NCI-H82 (cell line): ENCODE measurements at places on chromosomes 12 and 14.

DNA sequence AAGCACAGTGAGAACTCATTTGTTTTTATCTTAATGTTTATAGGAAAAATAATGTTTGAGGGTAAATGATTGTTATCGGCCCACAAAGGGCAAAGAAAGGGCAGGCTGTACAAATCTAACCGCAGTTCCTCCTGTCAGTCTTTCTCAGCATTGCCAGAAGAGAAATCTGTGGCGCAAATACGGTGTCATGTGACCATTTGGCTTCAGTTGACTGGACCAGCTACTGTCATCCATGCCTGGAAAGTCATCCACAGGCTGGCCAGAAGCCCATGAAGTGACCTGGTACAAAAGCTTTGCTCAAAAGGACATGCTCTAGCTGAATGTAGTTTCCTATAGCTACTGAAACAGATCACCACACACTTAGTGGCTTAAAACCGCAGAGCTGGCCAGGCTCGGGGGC lies 43.6 kb downstream of the HCAR2 start:
- DNase-seq: no peak

GRCh38 chr14:49194067-49194466 lies 392.1 kb downstream of the RPS29 start:
- peak; percentile 24 for DNase-seq

GRCh38 chr12:25401547-25402345 lies 151.0 kb upstream of the KRAS start:
- DNase-seq: no peak

DNA sequence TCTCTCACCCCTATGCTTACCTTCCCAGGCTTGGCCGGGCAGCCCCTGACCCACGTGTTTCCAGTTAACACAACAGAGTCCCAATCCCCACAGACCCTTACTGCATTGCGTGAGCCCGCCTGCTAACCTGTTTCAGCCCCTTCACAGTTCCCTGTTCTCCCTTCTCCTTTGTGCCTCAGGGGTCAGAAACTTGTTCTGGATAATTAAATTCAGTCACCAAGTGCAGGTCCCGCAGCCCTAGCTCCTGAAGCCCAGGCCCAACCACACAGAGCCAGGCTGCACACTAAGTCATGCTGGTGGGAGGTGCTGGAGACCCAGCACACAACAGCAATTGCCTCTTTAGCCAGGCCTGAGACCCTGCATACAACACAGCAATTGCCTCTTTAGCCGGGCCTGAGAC lies 9.6 kb downstream of the ISM2 start:
- DNase-seq: no peak

DNA sequence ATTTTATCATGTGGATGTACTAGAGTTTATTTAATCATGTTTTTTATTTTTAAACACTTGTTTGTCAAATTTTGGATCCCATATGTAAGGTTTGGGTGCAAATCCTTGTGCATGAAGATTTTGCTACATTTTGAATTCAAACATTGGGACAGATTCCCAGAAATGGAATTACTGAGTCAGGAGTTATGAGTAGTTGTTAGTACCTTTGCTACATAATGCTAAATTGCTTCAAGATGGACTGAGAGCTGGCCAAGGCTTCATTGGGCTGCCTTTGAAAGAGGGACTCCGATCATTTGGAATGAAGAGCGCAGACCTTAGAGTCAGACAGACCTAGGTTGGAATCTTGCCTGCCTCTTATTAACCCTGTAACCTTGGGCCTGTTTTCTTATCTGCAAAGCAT lies 154.9 kb upstream of the PWP1 start:
- DNase-seq: no peak

- DNase-seq: no peak
Measured at GRCh38 chr12:7731486-7731885, 15.7 kb downstream of the CLEC4C start.

- no peak for DNase-seq
Measured at GRCh38 chr14:28629328-28630004, 137.1 kb upstream of the FOXG1 start.

DNA sequence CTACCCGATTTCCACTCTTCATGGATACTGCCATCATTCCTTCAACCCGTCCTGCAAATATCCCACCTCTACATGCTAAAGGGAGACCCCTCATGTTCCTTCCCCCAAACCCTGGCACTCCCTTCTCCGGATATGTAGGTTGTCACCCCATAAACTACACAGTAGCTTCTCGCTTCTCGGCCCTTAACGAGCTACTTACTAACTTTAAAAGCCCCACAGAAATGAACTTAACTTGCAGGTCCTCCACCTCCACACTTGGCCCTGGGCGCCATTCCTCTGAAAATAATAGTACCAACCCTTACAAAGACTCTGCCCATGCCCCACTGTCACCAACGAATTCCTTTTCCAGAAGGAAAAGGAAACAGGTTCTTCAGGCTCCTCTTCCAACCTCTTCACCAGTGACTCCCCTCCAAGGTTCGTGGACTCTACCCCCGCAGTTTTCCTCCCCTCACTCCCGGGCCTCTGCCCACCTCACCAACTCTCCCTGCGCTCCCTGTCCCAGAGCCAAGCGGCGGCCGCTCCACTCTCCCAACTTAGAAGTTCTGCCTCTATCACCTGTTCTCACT lies 1.2 kb downstream of the SPPL3 start:
- no peak for DNase-seq

- DNase-seq: no peak
Measured at GRCh38 chr14:43901911-43902673, 605.0 kb downstream of the FSCB start.

GRCh38 chr14:66225337-66225736 lies 260.8 kb upstream of the CCDC196 start:
- no peak for DNase-seq

- peak; percentile 93 for DNase-seq
Measured at GRCh38 chr12:4271717-4272423, 1.7 kb upstream of the CCND2 start.

GRCh38 chr12:124053851-124054250 lies 80.8 kb downstream of the ZNF664 start:
- DNase-seq: peak; percentile 84

DNA sequence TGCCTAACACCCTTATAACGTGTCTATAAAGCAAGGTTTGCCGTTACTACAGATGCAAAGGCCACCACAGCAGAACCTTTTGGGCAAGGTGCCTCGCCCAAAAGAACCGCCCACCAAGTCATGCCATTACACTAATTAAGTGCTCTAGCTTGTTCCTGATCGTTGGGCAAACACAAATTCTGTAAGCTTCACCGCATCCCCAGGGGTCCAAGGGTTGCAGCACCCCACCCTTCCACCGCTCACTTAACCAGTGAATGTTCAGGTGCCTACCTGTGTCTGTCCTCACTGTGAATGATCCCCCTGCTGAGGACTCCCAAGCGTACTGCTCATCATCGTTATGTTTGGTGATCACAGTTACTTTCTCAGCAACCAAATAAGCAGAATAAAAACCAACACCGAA lies 1.4 kb downstream of the HSP90AA1 start:
- DNase-seq: no peak

- no peak for DNase-seq
Measured at GRCh38 chr12:3130057-3130830, 53.1 kb downstream of the TSPAN9 start.

GRCh38 chr14:78725086-78725485 lies 554.9 kb downstream of the NRXN3 start:
- DNase-seq: no peak

DNA sequence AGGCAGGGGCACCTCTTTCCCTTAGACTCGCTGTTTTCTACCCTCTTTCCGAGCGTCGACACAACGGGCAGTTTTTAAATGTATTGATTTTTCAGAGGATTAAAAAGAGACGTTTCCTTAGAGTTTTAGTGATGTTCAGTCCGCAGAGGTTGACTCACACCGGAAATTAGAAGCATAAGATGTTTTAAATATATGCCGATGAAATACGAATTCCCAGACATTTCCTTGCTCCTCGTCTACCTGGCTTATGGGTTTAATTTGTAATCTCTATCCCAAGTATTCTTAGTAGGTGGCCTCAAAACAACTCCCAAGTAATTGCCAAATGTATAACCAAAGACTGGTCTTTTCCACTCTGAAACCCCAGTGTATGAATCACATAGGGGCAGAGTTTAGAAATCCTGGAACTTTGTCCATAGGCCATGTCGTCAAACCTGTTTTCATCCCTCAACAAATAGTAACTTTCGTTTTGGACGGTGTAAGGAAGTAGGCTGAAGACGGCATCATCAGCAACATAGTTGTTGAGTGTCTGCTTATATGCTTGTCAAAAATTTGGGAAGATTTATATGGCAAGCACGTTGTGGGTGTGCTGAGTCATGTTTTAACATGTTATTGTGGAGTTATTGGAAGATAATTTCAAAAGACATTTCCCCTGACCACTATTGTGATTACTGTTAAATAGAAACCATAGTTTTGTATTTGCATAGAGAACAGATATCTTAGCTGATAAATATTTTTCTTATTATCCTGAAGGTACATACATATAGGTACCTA lies 824 bp downstream of the TBK1 start:
- DNase-seq: peak; percentile 21

- peak; percentile 39 for DNase-seq
Measured at GRCh38 chr12:53706080-53706479, 21.2 kb downstream of the CALCOCO1 start.

- no peak for DNase-seq
Measured at GRCh38 chr14:51862860-51863259, 2.4 kb downstream of the GNG2 start.

DNA sequence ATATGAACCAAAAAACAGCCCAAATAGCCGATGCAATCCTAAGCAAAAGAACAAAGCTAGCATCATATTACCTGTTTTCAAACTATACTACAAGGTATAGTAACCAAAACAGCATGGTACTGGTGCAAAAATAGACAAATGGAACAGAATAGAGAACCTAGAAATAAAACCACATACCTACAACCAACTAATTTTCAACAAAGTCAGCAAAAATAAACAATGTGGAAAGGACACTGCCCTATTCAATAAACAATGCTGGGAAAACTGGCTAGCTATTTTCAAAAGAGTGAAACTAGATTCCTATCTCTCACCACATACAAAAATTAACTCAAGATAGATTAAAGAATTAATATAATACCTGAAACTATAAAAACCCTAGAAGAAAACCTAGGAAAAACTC lies 17.8 kb upstream of the STAB2 start:
- no peak for DNase-seq

DNA sequence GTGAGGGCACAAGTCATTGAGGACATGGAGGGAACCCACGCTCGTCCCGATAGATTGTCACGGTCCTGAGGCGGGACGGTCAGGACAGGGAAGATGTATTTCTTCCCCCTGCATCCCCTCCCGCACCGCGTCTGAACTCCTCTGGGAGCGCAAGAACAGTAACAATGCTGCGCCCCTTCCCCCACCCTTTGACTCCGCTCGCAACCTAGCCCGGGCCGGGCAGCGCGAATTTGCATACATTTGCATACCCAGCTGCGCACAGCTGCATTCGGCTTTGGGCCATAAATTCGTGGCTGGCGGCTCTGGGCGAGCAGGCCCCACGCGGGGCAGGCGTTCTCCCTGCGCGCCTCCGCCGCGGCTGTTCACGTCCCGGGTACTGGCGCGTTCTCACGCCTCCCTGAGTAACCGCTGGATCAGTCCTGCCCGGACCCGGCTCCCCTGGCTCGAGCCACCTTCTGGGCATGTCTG lies 29.0 kb upstream of the SMUG1 start:
- no peak for DNase-seq

DNA sequence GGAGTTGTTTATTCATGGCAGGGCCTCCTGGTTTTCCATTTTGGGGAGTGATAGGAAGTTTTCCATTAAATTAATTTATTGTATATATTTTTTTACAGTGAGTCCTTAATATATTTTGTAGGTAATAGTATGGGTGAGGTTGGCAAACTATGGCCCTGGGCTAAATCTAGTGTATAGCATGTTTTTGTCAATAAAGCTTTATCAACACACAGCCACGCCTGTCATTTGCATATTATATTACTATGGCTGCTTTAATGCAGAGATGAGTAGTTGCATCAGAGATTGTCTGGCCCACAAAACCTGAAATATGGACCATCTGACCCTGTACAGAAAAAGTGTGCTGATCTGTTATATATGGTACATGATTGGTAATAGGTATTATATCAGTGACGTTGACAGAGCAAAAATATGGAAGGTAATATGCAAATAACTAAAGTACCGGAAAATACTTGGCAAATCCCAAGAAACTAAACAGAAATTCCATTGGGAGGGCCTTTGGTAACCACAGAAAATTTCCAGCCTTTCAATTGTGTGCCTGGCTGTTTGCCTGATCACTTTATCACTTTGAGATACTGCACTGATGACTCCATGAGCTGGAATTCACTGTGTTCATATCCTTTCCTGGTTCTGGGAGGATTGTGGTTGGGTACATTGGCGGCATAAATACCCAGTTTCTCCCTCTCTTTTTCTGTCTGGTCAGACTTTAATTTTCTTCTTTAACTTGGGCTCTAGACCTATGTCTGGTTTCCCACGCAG lies 61.7 kb upstream of the RFLNA start:
- no peak for DNase-seq

- no peak for DNase-seq
Measured at GRCh38 chr12:18151036-18151435, 61.0 kb upstream of the RERGL start.

- no peak for DNase-seq
Measured at GRCh38 chr12:96474206-96474605, 15.2 kb upstream of the CFAP54 start.

DNA sequence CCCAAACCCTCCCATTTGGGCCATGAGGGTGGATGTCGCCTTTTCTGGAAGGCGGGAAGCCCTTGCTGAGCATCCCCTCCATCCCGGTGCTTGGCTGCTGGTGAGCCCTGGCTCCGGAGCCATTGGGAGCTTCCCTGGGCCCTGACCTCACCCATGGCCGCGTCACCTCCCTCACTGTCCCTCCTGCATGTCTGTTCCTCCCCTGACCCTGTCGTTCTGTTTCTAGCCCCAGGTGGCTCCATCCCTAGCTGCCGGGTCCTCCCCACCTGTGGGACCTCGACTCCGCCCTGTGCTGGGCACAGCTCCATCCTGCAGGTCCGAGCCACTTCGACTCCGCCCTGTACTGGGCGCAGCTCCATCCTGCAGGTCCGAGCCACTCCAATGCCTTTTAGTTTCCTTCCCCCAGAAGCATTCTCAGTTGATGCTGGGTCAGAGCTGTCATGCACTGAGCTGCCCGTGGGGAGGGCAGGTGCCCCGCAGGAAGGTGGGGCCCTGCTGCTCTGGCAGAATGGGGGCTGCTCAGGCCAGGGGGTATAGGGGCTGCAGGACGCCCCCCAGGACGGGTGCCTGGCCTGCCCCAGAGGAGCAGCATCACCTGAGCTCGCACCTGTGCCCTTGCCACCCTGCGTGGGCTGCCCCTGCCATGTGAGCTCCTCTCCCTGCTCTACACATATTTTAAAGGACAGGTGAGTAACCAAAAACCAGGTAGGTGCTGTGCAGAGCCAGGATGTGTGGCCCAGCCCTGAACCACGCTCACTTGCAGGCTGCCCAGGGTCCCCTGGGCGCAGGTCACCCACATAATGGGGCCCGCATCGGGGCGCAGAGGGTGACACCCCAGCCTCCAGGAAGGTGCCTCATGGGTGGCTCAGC lies 19.0 kb downstream of the NOC4L start:
- DNase-seq: no peak

GRCh38 chr14:51639668-51640316 lies 11.9 kb upstream of the FRMD6 start:
- DNase-seq: no peak

- no peak for DNase-seq
Measured at GRCh38 chr14:60735416-60735815, 855 bp downstream of the MNAT1 start.
